ENCODE measurements at places on chromosomes 2 and 18.

DNA sequence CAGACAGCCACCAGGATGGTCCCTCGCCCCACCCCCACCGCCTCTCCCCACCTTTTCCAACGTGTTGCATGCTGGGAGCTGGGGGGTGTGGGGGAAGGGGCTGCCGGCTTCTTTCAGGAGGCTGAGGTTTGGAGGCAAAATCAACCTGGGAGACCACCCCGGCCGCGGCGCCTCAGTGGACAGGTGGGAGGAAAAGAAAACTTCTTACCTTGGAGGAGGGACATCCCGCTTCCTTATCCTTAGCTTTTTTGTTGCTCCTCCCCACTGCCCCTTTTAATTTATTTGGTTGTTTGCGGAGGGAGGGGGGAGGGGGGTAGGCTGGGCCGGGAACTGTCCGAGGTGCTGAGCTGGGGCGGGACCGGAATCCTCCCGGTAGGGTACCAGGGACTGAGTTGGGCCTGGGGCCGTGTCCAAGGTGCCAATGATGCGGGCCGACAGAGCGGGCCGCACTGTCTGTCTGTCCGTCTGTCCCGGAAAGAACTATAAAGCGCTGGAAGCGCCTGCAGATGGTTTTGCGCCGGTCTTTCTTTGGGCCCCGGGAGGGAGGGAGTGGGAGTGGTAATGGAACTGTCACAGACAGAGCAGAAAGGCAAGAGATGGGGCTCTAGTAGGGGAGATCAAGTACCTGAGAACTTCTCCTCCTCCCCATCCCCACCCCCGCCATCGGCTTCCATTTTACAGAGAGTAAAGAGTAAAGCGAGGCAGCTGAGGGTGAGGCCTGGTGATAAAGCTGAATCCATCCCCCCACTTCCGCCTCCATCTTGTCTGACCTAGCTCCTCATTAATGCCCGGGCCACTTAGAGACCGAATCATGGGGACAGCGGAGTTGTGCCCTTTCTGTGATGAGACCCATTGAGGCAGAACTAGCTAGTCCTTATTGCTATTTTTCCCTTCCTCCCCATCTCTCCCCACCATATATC, 2.4 kb downstream of the CDK5R2 start:
- peak; percentile 71 for DNase-seq

GRCh38 chr2:57602733-57603132, 443.9 kb upstream of the VRK2 start:
- DNase-seq = no peak

DNA sequence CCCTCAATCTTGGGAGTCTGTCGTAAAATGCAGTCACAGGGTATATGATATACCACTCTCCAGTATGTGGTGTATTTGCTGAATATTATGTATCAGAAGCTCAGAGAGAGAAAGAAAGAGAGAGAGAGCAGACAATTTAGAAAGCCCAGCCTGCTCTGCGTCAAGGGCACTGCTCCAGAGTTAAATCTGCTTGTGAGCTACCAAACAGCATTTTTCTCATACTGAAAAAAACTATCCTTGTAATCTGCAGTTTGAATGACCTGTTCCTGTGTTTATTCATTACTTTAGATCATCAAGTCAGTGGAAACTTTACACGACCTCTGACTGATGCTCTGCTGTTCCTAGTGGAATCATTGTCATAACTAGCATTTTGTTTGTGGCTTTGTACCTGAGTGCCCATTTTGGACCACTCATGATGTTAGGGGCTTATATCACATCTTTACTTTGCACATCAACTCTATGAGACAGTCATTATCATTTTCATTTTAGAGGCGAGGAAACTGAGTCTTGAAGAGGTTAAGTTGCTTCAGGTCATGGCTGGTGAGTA, 89.2 kb upstream of the PELI1 start:
- no peak for DNase-seq

DNA sequence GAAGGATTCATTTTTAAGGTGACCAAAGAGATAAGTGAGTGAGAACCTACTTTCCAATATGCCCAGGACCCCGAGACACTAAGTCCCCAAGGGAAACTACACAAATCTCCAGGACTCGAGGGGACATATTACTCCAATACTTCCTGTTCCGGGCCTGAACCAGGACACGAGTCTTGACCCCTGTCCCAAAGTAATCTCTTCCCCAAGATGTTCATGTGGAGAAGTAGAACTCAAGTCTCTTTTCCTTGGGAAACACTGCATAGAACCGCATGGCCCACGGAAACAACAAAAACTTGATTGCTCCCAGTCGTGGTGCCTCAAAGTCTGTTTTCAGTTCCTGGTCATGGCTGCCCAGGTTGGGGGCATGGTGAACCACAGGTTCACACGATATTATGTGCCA, 87.2 kb upstream of the ZEB2 start:
- no peak for DNase-seq

GRCh38 chr18:61669320-61669719, 223.5 kb downstream of the RNF152 start:
- DNase-seq = no peak

GRCh38 chr2:69524799-69525198, 87.6 kb upstream of the NFU1 start:
- DNase-seq = no peak

- no peak for DNase-seq
Measured at GRCh38 chr2:43759195-43759594, 14.6 kb upstream of the DYNC2LI1 start.

DNA sequence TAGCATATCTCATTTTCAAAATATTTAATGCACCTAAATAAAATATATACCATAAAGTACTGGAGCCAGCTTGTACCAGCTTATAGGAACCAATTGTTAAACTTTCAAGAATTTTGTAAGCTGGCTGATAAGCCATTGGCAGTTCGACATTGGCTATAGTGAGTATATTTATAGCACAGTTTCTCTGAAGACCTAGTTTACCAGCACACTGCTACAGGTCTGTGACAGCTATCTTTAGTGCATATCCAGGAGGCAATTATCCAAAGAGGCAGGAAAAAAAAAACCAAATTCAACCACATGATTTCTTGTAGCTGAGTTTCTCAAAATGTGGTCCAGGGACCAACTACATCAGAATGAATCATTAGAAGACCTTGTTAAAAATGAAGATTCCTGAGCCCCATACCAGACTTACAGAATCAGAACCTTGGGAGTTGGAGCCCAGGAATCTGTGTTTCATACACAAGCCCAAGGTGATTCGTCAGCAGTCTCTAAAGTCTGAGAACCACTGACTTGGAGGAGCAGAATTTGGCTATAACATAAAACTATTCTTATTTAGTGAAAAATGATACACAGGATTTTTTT, 279.0 kb upstream of the NRP2 start:
- no peak for DNase-seq

DNA sequence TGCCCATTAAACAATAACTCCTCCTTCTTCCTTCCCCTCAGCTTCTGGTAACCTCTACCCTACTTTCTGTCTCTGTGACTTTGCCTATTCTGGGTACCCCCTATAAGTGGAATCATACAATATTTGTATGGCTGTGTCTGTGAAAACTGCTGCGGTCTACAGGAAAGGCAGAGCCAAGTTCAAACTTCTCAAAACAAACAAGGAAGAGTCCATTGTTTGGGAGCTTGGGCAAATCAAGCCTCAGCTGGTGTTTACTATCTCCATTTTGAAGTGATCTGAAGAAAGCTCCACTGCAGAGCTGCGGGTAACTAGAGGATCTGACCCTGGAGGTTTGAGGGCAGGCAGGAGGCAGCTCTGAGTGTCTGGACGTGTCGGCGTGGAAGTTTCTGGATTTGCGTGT, 48.6 kb upstream of the DAPL1 start:
- peak; percentile 22 for DNase-seq

DNA sequence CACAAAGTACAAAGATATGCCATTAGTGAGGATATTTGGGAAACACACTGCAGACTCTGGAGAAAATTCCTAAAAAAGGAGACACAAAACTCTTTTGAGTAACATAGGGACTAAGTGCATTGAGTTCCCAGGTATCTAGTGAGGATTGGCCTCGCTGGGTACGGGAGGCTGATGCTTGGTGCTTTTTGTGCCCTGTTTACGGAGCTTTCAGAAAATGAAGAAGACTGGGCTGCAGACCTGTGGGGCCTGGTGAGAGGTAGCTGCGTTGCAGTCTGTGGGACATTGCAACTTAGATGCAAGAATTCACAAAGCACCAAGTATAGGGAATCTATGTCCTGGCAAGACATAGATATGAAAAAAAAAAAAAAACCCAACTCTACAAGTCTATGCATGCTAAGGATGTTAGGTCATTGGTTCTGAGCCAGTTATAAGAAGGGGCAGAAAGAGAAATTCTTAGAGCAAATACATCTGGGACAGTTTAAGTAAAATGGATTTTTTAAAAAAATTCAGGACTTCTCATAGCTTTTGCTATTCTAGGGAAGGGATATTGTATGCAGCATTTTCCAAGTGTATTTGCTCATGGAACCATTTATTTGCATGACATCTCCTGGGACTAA, 156.0 kb downstream of the SLC4A3 start:
- DNase-seq = no peak

- DNase-seq = no peak
Measured at GRCh38 chr18:14085770-14086457, 46.3 kb downstream of the ZNF519 start.

DNA sequence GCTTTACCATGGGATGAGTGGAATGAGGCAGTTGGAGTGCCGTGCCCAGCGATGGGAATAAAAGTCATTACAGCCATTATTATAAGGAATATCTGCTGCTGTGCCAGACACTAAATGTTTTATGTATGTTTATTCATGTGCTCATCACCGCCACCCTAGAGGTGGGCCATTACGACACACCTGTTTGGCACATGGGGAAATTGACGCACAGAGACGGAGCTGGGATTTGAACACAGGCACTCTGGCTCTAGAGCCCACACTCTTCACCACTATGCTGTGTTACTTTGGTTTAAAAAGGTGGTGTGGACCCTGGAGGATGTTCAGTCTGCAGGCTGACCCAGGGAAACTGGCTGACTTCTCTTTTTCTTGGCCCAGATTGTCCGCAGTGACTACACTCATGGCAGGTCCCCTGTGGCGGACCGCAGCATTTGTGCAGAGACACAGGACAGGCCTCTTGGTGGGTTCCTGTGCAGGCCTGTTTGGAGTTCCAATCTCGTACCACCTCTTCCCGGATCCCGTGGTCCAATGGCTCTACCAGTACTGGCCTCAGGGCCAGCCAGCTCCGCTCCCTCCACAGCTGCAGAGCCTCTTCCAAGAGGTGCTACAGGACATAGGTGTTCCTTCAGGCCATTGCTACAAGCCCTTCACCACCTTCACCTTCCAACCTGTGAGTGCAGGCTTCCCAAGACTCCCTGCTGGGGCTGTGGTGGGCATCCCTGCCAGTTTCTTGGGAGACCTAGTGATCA, 1.6 kb downstream of the TMEM177 start:
- DNase-seq = no peak

- peak; percentile 40 for DNase-seq
Measured at GRCh38 chr2:69811018-69811417, 18.4 kb upstream of the GMCL1 start.

DNA sequence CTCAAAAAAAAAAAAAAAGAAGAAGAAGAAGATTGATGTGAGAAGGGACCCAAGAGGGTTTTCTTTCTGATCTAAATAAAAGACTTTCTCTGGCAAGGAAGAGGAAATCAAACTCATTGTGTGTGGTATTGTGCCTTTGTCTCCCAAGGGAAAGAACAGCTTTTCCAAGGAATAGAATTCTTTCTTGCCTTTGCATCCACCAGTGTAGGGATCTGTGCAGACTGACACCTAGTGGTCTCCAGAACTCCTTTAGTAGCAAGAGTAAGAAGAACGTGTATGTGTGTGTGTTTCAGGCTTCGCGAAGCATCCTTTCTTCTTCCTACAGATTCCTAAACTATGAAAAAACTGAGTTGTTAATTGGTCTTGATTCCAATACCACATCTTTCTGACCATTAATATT, 33.5 kb upstream of the CRIM1 start:
- no peak for DNase-seq

DNA sequence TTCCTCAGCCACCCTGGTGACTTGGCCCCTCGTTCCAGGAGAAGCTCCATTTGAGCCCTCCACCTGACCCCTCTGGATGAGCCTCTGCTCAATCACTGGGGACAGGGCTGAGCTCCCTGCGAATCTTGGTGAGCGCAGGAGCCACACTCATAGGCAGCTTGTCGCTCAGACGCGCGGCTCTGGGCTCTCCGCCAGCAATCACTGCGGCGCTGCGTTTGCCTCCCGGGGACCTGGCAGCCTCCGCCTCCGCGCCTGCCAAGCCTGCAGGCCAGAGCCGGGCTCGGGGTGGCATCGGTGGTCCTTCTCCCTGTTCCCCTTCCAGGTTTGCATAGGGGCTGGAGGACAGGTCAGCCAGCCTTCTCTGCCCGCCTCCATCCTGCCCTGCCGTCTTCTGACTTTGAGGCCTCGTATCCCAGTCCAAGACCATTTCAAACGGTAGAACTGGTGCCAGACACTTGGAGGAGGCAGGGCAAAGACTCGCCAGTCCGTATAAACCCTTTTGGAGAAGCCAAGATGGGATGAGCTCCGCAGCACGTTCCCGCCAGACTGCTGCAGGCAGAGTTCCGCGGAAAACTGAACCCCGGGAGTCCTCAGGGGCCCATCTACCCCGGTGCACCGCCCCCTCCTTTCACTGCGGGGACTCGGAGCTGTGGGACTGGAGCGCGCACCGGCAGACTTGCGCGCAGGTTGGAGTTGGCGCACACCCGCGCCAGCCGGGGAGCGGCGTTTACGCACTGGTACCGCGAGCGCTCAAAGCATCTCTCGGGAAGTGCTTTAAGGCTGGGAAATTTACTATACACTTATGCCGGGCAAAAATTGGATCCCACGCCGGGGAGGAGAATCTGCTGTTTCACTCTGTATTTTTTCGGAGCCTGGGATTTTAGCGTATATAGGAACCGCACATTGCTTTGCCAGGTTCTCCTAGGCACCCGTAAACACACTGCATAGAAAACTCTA, 1.1 kb upstream of the TACR1 start:
- peak; percentile 46 for DNase-seq

DNA sequence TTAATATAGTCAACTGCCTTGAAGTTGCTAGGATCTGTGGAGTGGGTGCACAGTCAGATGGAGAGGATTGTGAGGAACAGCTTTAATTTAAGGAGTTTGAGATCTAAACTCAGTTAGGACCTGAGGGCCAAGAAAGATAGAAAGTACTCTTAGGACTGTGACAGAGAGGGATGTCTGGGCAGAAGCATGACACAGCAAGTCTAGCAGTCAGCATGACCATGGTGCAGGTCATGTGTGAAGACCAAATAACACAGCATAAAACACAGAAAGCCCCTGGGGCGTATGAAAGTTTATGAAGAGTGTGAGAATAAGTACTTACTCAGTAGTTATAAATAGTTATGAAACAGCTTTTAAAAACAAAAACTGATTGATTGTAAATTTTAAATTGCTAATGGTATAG, 107.2 kb downstream of the GALNT1 start:
- no peak for DNase-seq

DNA sequence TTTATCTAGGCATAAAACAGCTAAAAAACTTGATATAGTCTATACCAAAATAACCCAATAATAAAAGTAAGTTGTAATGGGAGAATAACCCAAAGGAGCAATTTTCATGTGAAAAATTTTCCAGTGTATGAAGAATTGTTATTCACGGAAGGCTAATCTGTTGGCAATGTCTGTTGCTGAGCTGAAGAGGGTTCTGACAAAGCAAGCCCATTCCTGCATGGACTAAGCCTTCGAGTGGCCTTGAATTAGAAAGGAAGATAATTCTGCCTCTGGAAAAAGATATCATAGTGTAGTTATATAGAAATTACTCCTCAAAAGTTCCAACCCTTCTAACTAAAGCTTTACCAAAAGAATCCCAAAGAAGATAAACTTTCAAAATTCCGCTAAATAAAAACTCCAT, 101.5 kb downstream of the MAP2 start:
- no peak for DNase-seq

Data from NCI-H510A treated with DMSO at 0.1 percent for 48 hours (cell line).